ENCODE measurements at places on chromosomes 3 and 15.
A peak's percentile ranks its signal among the peaks of the same experiment; 100 is the strongest.

DNA sequence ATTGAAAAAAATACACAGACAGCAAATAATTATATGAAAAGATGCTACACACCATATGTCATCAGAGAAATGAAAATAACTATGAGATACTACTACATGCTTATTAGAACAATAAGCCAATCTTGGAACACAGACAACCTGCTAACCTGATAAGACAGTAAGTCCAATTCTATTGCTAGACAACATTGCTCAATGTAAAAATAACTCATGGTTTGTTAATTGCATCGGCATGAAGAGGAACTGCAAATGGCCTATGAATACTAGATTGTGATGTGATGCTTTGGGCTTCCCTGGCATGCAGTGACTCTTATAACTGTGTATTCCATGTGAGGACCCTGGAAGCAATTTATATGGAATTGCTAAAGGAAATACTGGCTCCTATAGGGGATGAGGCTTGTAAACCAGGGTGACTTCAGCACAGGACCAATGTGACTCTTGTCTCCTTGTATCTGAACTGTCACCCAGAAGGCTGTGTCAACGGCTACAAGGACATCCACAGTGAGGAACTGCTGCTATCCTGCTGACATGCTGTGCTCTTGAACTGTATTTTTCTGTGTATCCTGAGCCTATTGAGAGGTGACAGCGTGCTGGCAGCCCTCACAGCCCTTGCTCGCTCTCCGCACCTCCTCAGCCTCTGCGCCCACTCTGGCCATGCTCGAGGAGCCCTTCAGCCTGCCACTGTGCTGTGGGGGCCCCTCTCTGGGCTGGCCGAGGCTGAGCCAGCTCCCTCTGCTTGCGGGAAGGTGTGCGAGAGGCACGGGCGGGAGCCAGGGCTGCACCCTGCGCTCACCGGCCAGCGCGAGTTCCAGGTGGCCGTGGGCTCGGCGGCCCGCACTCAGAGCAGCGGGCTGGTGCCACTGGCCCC, 385.7 kb downstream of the CNTN4 start:
- no peak for DNase-seq

- no peak for DNase-seq
These were observed 530.2 kb upstream of the CBLB start for GRCh38 chr3:106398891-106399600.

DNA sequence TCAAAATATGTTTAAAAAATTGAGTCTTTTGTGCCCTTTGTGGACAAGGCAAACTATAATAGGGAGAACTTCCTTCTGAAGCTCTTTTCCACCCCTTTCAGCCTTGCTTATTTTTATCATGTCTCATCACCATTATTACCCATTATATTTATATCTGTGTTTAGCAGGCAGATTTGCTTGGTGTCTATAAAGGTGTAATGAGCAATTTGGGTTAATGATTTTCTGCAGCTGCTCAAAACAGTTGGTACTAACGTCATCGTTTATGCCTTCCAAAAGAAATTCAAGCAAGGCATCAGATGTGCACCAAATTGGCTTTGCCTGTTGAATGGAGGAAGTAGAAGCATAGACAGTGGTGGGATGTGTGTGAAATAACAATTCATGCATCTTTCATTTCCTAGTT, 483.7 kb upstream of the SGO1 start:
- DNase-seq: no peak

- no peak for DNase-seq
These were observed 57.9 kb downstream of the TIPARP start for GRCh38 chr3:156732261-156732660.

DNA sequence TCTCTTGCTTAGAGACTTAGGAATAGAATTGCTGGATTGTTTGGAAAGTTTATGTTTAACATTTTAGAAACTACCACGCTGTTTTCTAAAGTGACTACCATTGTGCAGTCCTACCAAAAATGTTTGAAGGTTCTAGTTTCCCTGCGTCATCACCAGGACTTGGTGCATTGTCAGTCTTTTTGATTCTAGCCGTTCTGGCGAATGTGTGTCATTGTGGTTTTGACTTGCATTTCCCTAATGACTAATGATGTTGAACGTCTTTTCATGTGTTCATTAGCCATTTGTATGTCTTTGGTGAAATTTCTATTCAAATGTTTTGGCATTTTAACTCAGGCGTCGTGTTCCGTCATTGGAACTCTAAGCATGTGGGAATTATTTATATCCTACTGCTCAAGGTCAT, 58.0 kb downstream of the CHD2 start:
- peak; percentile 75 for DNase-seq

Measured in epithelial cell of esophagus (primary cell).